HFFc6 (cell line): ENCODE measurements at places on chromosomes 16 and 17.

DNA sequence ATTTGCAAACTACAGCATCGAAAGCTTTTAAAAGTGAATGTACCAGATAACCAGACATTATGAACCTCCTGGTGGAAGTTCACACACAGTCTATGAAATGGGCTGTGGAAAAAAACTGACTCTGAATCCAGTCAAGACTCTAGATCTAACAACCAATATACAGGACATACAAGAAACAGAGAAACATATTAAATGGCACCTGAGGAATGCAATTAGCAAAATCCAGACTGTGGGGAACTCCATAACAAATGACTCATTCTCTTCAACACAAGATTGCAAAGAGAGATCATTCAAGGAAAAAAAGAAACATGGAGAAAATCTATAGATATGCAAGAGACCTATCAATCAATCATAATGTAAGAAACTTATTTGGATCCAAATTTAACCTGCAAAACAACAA lies 119.0 kb downstream of the MYO1D start:
- peak; percentile 14 for DNase-seq

DNA sequence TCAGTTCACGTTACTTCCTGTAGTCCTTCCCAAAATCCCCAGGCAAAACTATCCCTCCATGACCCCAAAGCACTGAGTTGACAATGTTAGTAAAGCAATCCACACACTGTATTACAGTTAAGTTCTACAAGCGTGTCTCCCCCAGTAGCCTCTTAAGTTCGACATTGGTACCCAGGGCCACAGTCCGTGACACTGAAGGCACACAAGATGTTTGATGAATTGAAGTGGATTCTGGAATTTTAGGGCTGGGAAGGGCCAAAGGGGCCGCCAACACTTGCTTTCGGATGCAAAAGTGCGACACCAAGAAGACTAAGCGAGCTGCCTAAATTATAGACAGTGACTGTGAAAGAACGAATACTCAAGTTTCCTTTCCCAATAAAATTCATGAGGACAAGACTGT lies 1.5 kb downstream of the VPS35 start:
- no peak for DNase-seq

DNA sequence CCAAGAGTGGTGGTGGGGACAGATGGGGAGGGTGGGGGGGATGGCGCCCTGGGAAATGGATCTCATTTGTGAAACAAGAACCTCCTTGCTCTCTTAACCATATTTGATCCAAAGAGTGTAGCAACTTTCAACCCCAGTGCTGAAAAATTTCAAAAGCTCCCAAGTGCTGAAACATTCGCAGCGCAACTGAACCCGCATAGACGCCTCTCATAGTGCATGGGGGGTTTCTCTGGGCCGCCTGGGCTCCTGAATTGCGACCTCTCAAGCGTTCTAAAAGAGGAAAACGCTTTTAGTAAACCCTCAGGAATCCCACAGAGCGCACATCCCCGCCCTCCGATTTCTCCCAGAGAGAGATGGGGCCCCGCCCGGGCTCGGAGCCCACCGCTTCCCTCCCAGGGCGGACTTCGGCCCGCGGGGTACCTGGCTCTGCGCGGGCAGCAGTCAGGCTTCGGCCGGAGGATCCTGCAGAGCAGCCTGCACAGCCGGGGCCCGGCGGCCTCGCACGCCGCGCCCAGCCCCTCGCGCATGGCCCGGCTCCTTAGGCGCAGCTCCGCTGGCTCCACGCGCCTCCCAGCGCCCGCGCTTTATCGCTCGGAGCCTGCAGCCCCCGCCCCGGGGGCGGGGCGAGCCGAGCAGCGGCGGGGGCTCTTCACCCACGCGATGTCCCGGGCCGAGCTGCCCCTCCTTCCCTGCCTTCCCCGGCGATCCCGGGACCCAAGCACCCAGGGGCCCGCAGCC lies 7.0 kb downstream of the NOS2 start:
- DNase-seq = no peak

DNA sequence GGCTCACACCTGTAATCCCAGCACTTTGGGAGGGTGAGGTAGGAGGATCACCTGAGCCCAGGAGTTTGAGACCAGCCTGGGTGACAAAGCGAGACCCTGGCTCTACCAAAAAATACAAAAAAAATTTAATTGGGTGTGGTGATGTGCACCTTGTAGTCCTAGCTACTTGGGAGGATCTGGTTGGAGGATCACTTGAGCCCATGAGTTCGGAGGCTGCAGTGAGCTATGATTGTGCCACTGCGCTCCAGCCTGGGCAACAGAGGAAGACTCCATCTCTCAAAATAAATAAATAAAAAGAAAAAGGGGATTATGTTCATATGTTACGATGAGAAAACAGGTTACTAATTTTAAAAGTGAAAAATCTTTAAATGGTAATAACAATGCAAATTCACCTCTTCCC lies 996 bp downstream of the MLKL start:
- no peak for DNase-seq

DNA sequence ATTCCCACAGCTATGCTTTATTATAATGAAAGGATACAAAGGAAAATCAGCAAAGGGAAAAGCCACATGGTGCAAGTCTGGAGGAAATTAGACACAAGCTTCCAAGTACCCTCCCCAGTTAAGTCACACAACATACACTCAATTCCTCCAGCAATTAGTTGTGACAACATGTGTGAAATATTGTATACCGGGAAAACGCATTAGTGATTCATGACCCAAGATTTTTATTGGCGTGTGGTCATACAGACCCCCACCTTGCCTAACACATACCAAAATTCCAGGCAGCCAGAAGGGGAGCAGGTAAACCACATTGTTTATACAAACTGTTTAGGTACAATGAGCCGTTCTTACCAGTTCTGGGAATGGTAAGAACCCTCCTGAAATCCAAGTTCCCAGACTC lies 160.6 kb downstream of the CYB561 start:
- no peak for DNase-seq
